A673 (cell line): ENCODE measurements at places on chromosomes 6 and 20. TPM values are rescaled to one million over a fixed set of nuclear protein-coding genes. Genes with fewer than 3 reads are reported as not detected.

The C20orf204 gene
- 2.4 and 2.5 TPM in 2 replicates for total RNA-seq

DNA sequence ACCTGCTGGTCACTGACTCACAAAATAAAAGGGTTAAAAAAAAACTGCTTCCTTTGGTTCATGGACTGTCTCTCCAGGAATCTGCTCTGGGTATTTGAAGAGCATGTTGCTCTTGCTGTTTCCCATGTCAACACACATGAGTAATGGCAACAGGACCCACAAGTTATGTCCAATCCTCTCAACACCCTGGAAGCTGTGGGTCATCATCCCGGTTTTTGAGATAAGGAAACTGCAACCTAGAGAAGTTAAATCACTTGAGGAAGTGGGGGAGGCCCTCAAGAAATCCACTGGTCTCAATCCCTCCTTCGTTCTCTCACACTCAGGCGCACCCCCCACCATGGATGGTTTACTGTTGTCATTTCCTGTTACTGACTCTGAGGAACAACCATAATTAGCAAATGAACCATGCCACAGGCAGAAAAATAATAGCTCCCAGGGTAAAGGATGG lies 12.4 kb downstream of the MAP1LC3A start:
- peak; percentile 50 for DNase-seq

The DACT2 gene
- total RNA-seq = 14.5 and 18.7 TPM in 2 replicates

GRCh38 chr20:11429168-11429567 lies 488.5 kb upstream of the BTBD3 start:
- DNase-seq = no peak

- no peak for DNase-seq
Observed at GRCh38 chr20:47318586-47319516, 37.6 kb downstream of the ZMYND8 start.

- DNase-seq = no peak
Observed at GRCh38 chr6:165944002-165944466, 223.6 kb downstream of the TBXT start.

DNA sequence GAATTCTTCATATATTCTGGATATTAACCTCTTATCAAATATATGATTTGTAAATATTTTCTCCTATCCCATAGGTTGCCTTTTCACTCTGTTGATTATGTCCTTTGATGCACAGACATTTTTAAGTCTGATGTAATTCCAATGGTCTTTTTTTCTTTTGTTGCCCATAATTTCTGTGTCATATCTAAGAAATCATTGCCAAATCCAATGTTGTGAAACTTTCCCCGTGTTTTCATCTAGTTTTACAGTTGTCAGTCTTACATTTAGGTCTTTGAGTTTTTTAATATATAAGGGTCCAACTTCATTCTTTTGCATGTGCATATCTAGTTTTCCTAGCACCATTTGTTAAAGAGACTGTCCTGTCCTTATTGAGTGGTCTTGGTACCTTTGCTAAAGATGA lies 111.5 kb downstream of the SESN1 start:
- DNase-seq = no peak

The CST11 gene
- not detected in 2 replicates for total RNA-seq
